ENCODE measurements at places on chromosomes 6 and 20. TPM values are rescaled to one million over a fixed set of nuclear protein-coding genes. Genes with fewer than 3 reads are reported as not detected.

The CRIP3 gene
- total RNA-seq: 0.77 TPM

The C6orf58 gene
- not detected for total RNA-seq

The KIF6 gene
- 0.16 TPM for total RNA-seq

The DDO gene
- total RNA-seq: 0.09 TPM

The FAM83B gene
- 0.16 TPM for total RNA-seq

The TSBP1 gene
- not detected for total RNA-seq

The PMEPA1 gene
- 0.94 TPM for total RNA-seq

The NKX2-4 gene
- not detected for total RNA-seq

The MOG gene
- total RNA-seq: not detected

The PHF10 gene
- total RNA-seq: 10.2 TPM

The GPX5 gene
- total RNA-seq: not detected

The FHL5 gene
- total RNA-seq: not detected

The CASS4 gene
- 5.0 TPM for total RNA-seq

The CLPSL1 gene
- not detected for total RNA-seq

The PLN gene
- under 0.01 TPM for total RNA-seq

The BPI gene
- 0.32 TPM for total RNA-seq

The PPIL4 gene
- 32.5 TPM for total RNA-seq

The SUMO4 gene
- total RNA-seq: 1.6 TPM

The HDGFL1 gene
- not detected for total RNA-seq

The SH3BGRL2 gene
- 2.7 TPM for total RNA-seq

The ELMO2 gene
- total RNA-seq: 26.2 TPM

The C20orf141 gene
- not detected for total RNA-seq

The RSPO4 gene
- total RNA-seq: not detected

The CYP39A1 gene
- total RNA-seq: 2.2 TPM

The DACT2 gene
- not detected for total RNA-seq

The NFS1 gene
- 18.9 TPM for total RNA-seq

The APOM gene
- 1.8 TPM for total RNA-seq

The BMP5 gene
- total RNA-seq: 0.16 TPM

The GPSM3 gene
- 0.95 TPM for total RNA-seq

The EXOC2 gene
- total RNA-seq: 26.5 TPM

The GGTLC1 gene
- not detected for total RNA-seq

The LTA gene
- total RNA-seq: not detected

The BPIFB4 gene
- total RNA-seq: not detected

Measured in bronchial smooth muscle cell (primary cell).